Stimulated activated CD8-positive, alpha-beta memory T cell treated with anti-CD3 and anti-CD28 coated beads, Interleukin-15, amount 100 ng/mL, for 4 hours (primary cell): ENCODE measurements at places on chromosomes 6 and 20.

DNA sequence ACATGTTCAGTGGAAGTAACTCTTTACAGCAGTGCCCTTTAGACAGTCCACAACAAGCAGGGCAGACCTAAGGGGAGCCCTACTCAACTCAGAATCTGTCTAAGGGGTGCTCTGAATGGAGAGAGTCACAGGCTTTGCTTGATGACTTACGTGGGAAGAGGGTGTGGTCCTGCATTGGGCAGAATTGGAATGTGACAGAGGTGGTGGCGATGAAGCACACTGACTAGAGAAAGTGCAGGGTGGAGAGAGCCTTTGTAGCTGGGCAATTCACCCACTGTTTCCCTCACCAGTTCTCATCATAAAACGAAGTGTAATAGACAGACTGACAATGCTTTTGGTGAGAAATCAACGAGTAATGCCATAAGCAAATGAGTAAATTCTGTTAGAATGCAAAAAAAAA is 11.2 kb downstream of the TP53INP2 start:
- no peak for DNase-seq

DNA sequence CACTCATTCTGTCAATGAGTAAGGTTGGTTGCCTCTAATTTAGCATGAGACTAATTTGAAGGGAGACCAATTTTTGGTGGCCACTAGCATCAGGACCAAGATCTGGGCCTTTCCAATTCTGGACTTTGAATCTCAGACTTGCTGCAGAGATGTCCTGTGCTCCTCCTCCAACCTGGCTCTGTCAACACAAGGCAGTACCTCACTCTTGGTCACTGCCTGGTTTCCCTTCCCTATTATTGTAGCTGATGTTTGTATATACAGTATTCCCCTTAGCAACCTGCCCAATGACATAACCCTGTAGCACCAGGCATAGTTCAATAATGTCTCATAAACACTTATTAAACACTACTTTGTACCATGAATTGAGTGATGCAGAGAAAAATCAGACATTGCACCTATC is 50.4 kb downstream of the UNC5CL start:
- no peak for DNase-seq

GRCh38 chr20:43751167-43752050 is 24.6 kb upstream of the GTSF1L start:
- DNase-seq = no peak

DNA sequence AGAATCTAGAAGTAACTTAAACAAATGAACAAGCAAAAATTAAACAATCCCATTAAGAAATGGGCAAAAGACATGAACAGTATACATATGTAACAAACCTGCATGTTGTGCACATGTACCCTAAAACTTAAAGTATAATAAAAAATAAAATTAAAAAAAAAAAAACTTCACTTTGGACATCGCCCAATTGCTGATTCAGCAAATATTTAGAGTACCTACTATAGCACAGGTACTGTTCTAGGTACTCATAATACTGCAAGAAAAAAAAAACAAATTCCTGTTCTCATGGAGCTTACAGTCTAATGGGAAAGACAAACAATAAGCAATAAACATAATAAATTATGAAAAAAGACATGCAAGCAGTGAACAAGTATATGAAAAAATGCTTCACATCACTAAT is 501.5 kb upstream of the HS3ST5 start:
- no peak for DNase-seq

- no peak for DNase-seq
Observed at GRCh38 chr6:7008451-7008988, 99.2 kb upstream of the RREB1 start.

- no peak for DNase-seq
Observed at GRCh38 chr6:160510199-160510598, 153.9 kb downstream of the LPA start.

GRCh38 chr6:139841794-139842215 is 467.4 kb upstream of the CITED2 start:
- DNase-seq = no peak
